ENCODE measurements at places on chromosomes 4 and X. TPM values are rescaled to one million over a fixed set of nuclear protein-coding genes. Genes with fewer than 3 reads are reported as not detected.

Gene CXCL1
- total RNA-seq = not detected

Gene TREX2
- 2.3 TPM for total RNA-seq

Gene EFHC2
- total RNA-seq = 2.9 TPM

Gene RPL36A
- 704 TPM for total RNA-seq

Gene RNF212
- total RNA-seq = 8.3 TPM

Measured in esophagus muscularis mucosa (tissue), 4 donors.